Calu3 (cell line): ENCODE measurements at places on chromosomes 5 and 9. TPM values are rescaled to one million over a fixed set of nuclear protein-coding genes. Genes with fewer than 3 reads are reported as not detected.

- peaks cover 14% of the 10 kb centered on the region for H3K27me3 ChIP-seq
- no peaks in the 10 kb centered on the region for H3K4me1 ChIP-seq
- no peaks in the 10 kb centered on the region for H3K36me3 ChIP-seq
- no peak overlapping the region for H3K27ac ChIP-seq
Observed at GRCh38 chr9:20333991-20334390, 288.3 kb downstream of the MLLT3 start.

- no peaks in the 10 kb centered on the region for H3K36me3 ChIP-seq
- no peaks in the 10 kb centered on the region for H3K27me3 ChIP-seq
- H3K27ac ChIP-seq, result no peak overlapping the region
- no peaks in the 10 kb centered on the region for H3K4me1 ChIP-seq
- no peak overlapping the region for H3K4me3 ChIP-seq
Observed at GRCh38 chr5:141121985-141122384, 367 bp downstream of the PCDHB4 start.

DNA sequence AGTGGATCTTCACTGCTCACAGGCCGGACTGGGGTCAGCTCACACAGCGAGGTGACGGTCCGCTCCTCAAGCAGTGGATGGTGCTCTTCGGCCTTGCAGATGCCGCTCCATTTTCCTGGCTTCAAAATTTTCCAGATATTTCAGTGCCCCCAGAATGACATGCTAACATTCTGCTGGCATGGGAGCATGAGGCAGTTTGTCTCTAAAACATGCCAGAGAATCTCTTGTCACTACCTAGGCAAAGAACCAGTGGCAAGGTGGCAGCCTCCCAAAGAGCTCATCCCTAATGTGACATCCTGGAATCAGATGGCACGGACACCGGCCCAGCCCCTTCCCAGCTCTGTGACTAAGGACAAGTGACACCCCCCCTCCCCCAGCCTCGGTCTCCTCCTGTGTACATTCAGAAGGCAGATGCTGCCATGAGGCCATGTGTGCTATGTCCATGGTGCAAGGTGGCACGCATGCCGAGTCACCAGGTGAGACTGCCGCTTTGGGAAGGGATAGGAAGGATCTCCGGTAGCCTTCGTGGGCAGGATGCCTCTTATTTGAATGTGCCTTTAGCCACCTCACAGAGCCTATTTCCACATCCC lies 2.7 kb downstream of the S1PR3 start:
- H3K4me1 ChIP-seq, result no peaks in the 10 kb centered on the region
- no peak for DNase-seq
- H3K27me3 ChIP-seq, result no peaks in the 10 kb centered on the region
- no peaks in the 10 kb centered on the region for H3K36me3 ChIP-seq
- no peak overlapping the region for H3K4me3 ChIP-seq
- no peak overlapping the region for H3K27ac ChIP-seq

DNA sequence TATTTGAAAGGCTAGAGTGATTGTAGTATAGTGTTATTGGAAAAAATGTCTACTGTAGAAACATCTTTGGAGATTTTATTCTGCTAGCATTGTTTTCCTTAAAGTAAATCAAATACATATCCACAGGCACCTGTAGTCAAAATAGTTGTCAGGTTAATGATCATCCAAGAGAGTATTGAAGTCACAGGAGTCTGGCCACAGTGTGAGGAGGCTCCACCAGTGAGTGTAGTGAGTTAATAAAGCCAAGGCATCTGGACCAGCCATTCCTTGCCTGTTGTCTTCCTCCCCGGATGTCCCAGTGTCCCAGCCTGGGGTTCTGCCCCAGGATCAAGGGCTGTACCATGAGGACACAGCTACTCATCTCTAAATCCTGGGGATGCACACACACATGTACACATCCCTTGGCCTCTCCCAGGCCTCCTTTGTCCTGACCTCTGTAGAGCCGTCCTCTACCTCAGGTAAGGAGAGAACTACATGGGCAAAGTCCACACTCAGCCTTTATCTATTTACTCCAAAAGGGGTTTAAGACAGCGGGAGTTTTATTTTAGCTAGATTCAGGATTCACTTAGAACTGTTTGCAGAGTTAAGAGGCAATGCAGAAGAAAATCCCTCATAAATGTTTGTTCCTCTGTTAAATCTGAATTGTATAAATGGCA lies 3.7 kb downstream of the PIK3R1 start:
- peaks cover 69% of the 10 kb centered on the region for H3K36me3 ChIP-seq
- peak overlapping the region; percentile 84 for H3K4me3 ChIP-seq

GRCh38 chr9:101462558-101462957 lies 27.0 kb upstream of the ALDOB start:
- H3K36me3 ChIP-seq, result no peaks in the 10 kb centered on the region
- peaks cover 27% of the 10 kb centered on the region for H3K4me1 ChIP-seq
- no peaks in the 10 kb centered on the region for H3K27me3 ChIP-seq
- H3K4me3 ChIP-seq, result no peak overlapping the region

DNA sequence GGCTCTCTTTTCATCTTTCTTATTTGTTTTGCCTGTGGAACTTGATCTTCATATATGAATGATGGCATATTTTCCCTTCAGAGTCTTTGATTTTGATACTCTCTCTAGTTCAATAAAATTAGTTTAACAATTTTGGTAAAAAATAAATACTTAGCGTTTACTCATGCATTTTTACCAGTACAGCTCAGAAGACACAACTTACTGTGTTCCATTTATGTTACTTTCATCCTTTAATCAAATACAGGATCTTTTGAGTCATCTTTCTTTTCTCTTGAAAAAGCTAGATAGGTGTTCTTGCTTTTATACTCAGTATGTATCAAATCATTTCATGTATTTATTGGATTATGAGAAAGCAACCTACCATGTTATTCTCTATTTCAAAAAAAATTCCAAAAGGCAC lies 47.1 kb upstream of the RICTOR start:
- no peak overlapping the region for H3K27ac ChIP-seq
- no peaks in the 10 kb centered on the region for H3K36me3 ChIP-seq
- H3K4me1 ChIP-seq, result no peaks in the 10 kb centered on the region
- no peak overlapping the region for H3K4me3 ChIP-seq
- no peaks in the 10 kb centered on the region for H3K27me3 ChIP-seq

DNA sequence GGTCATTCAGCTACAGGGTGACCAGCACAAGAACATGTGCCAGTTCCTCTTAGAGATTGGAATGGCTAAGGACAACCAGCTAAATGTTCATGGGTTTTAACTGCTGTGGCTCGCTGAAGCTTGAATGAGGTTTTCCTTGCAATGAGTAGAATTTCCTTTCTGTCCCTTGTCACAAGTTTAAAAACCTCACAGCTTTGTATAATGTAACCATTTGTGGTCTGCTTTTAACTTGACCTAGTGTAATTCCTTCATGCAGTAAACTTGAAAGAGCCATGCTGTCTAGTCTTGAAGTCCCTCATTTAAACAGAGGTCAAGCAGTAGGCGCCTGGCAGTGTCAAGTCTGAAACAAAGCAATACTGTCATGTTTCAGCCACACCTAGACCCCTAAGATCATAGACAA lies 181.3 kb upstream of the DMRT1 start:
- H3K4me3 ChIP-seq, result no peak overlapping the region
- no peak overlapping the region for H3K27ac ChIP-seq
- H3K4me1 ChIP-seq, result no peaks in the 10 kb centered on the region
- H3K27me3 ChIP-seq, result no peaks in the 10 kb centered on the region

DNA sequence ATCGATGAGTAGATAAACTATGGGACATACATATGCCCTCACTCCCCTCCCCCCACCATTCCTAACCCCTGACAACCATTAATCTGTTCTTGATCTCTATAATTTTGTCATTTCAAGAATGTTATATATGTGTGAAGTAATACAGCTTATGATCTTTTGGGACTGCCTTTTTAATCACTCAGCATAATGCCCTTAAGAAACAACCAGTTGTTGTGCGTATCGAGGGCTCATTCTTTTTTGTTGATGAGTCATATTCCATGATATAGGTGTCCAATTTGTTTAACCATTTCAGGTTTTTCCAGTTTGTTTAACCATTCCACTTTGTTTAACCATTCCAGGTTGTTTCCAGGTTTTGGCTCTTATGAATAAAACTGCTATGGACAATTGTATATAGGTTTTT lies 75.6 kb downstream of the ARHGEF28 start:
- H3K27ac ChIP-seq, result peak overlapping the region; percentile 15
- H3K4me1 ChIP-seq, result peaks cover 49% of the 10 kb centered on the region
- H3K27me3 ChIP-seq, result no peaks in the 10 kb centered on the region
- no peak overlapping the region for H3K4me3 ChIP-seq

DNA sequence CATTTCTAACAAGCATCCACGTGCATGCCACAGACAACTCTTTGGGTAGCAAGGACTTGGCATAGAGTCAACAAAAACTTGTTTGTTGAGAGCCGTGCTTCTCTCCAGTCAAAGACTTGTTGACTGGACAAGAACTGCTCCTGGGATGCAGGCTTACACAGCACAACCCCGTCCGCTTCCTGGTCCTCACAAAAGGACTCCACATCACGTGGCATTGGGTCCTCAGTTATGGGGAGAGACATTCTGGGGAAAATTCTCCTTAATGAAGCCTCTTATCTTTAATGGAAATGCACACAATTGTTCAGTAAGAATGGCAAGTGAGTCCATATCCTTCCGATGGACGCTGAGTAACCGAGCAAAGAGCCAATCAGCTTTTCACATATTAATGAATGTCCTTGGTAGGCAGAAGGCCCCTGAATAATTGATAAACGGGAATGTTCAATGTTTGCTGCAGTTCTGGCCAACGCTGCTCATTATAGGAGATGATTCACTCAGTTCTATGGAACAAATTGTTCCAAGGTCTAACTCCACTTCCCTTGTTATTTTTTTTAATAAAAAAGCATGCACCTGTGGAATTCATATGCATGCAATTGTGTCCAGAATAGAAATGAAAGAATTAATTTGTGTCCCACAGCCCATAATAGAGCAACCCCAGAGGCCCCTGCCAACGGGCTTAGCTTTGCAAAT lies 97.0 kb upstream of the ZNF366 start:
- H3K4me1 ChIP-seq, result no peaks in the 10 kb centered on the region
- no peak overlapping the region for H3K27ac ChIP-seq
- no peaks in the 10 kb centered on the region for H3K36me3 ChIP-seq
- no peak overlapping the region for H3K4me3 ChIP-seq
- no peaks in the 10 kb centered on the region for H3K27me3 ChIP-seq

GRCh38 chr9:97307091-97307490 lies 368 bp upstream of the CCDC180 start:
- H3K27me3 ChIP-seq, result no peaks in the 10 kb centered on the region
- H3K4me3 ChIP-seq, result no peak overlapping the region
- peaks cover 5% of the 10 kb centered on the region for H3K36me3 ChIP-seq
- DNase-seq, result no peak

GRCh38 chr5:53169933-53170332 lies 60.4 kb upstream of the MOCS2 start:
- no peaks in the 10 kb centered on the region for H3K36me3 ChIP-seq
- no peaks in the 10 kb centered on the region for H3K4me1 ChIP-seq
- no peak for DNase-seq
- H3K27ac ChIP-seq, result no peak overlapping the region
- H3K4me3 ChIP-seq, result no peak overlapping the region
- no peaks in the 10 kb centered on the region for H3K27me3 ChIP-seq

- peak; percentile 49 for DNase-seq
- no peak overlapping the region for H3K4me3 ChIP-seq
- peaks cover 15% of the 10 kb centered on the region for H3K4me1 ChIP-seq
Observed at GRCh38 chr5:74035521-74035937, 409.5 kb downstream of the ARHGEF28 start.

GRCh38 chr5:87853541-87853940 lies 415.1 kb downstream of the TMEM161B start:
- H3K27ac ChIP-seq, result no peak overlapping the region
- H3K27me3 ChIP-seq, result no peaks in the 10 kb centered on the region
- H3K4me3 ChIP-seq, result no peak overlapping the region
- H3K4me1 ChIP-seq, result peaks cover 6% of the 10 kb centered on the region
- no peak for DNase-seq
- H3K36me3 ChIP-seq, result no peaks in the 10 kb centered on the region

DNA sequence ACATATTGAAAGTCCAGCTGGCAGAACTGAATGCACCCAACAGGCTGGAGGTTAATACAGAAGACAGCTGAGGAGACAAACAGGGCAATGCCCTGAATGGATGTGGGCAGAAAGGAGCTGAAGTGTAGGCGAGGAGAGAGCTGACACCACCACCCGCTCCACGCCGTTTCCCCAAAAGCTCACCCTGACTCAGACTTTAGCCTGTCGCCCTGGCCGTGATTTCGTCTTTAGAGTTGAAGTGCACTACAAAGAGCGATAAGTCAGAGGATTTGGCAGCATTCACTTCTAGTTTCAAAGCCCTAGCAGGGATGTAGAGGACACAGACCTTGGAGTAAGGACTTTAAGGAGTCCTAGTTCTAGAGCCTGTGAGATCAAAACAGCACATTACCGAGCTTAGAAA lies 2.2 kb upstream of the ERAP1 start:
- no peak overlapping the region for H3K27ac ChIP-seq
- H3K36me3 ChIP-seq, result peaks cover 27% of the 10 kb centered on the region
- H3K4me3 ChIP-seq, result no peak overlapping the region
- H3K27me3 ChIP-seq, result no peaks in the 10 kb centered on the region
- H3K4me1 ChIP-seq, result peaks cover 10% of the 10 kb centered on the region
- DNase-seq, result no peak

DNA sequence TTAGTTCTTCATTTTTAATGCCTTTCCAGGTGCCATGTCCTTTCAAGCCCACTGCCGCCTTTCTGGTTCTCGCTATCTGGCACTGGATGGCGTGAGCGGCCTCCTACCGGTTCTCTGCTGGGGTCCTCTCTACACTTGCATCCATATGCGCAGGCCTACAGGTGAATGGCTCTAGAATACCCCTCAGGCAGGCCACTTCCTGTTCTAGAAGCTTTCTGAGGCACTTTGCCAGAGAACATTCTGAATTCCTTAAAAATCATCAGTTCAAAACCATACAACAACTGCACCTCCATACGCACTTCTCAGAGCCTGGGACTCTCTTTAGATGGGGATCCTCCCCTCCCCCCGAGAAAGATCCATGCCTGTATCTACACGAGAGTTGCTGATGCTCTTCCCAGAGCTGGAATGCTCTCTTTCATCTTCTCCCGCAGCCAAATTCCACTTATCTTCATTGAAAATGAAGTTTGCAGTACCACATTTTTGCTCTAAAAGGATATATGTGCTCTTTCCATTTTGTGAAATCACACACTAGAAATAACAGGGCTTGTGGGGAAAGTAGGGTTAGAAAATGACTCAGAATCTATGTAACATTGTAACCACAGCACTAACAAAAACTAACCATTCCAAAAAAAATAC lies 1.4 kb upstream of the LHFPL2 start:
- H3K27me3 ChIP-seq, result no peaks in the 10 kb centered on the region
- H3K4me3 ChIP-seq, result peak overlapping the region; percentile 92
- peaks cover 25% of the 10 kb centered on the region for H3K36me3 ChIP-seq
- H3K4me1 ChIP-seq, result peaks cover 34% of the 10 kb centered on the region

ADAMTS6 gene
- total RNA-seq, result 0.86 and 1.2 TPM in 2 replicates

GRIA1 gene
- total RNA-seq, result not detected in 2 replicates

CCDC192 gene
- 2.1 and 2.5 TPM in 2 replicates for total RNA-seq

ACOT12 gene
- 0.87 TPM in 1 of 2 replicates, not detected in the other for total RNA-seq

TNC gene
- 0.29 and 1.0 TPM in 2 replicates for total RNA-seq

C5orf46 gene
- total RNA-seq, result 0.97 TPM in 1 of 2 replicates, not detected in the other

KIF20A gene
- 52.6 and 68.9 TPM in 2 replicates for total RNA-seq

RECK gene
- 0.54 and 1.1 TPM in 2 replicates for total RNA-seq

SPATA9 gene
- 0.44 TPM in 1 of 2 replicates, not detected in the other for total RNA-seq

MBLAC2 gene
- 9.6 and 11.0 TPM in 2 replicates for total RNA-seq

SPAG8 gene
- 0.97 and 1.2 TPM in 2 replicates for total RNA-seq

RXFP3 gene
- total RNA-seq, result not detected in 2 replicates
